ENCODE measurements at places on chromosomes 12 and 14.

DNA sequence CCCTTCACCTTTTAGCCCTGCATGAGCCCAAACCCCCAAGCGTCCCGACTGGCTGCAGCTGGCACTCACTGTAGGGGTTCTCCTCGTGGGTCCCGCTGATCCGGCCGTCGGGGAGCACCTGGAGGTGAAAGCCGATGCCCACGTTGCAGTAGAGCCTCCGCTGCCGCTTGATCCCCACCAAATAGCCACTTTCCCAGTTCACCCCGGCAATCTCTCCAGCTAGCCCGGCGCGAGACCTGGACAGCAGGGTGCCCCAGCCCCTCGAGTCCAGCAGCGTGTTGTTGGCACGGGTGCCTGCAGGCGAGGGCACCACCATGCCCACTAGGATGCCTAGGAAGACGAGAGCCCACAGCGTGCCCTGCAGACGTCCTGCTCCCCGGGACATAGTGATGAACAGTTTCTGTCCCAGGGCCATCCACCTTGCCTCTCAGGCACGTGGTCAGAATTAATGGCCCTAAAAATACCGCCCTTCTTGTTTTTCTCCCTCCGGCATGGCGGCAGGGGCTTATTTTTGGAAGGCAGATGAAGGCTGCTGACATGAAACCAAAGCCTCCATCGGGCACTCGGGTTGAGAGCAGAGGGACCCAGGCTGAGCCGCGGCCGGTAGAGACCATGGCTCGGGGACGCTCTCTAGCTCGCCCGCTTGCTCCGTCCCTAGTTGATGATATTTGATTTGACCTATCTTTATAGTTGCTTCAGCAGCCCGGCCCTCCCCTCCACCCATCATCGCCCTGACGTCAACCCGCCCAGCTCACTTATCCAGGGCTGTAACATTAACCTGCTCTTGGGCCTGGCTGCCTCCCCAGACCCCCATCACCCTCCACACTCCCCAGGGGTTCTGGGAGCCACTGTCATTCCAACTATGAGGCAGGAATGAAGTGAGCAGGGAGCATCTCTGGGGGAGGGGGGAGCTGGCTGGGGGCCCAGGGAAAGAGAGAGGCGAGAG is at the start of gene FGF6:
TSS of gene FGF6 (minus strand) at position 660 of the 946 bp plus-strand sequence. CDS start at position 415, 245 bp downstream.
- DNase-seq: no peak

DNA sequence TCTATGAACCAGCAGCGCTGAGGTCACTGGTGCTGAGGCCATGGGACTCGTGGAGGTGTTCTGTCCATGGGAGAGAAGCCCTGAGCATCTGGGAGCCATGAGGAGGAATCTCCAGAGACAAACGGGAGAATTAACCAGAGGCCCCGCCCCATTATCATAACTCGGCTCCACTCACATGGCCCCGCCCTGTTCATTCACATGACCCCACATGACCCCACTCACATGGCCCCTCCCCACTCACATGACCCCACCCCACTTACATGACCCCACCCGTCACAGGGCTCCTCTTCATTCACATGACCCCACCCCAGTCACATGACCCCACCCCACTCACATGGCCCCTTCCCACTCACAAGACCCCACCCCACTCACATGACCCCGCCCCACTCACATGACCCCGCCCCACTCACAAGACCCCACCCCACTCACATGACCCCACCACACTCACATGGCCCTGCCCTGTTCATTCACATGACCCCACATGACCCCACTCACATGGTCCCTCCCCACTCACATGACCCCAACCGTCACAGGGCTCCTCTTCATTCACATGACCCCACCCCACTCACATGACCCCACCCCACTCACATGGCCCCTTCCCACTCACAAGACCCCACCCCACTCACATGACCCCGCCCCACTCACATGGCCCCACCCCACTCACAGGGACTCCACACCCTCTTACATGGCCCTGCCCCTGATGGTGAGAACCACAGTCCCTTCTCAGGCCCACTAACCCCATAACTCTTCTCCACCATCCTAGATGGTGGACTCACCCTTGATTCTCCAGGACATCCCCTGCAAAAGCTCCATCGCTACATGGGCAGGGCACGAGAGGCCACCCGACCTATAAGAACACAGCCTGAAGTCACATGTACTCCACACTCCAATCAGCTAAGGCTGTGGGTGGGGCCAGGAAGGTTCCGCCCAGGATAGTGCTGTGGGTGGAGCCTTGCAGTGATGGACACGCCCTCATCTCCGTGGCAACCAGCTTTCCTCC is 151.1 kb upstream of the SFSWAP start:
- no peak for DNase-seq

DNA sequence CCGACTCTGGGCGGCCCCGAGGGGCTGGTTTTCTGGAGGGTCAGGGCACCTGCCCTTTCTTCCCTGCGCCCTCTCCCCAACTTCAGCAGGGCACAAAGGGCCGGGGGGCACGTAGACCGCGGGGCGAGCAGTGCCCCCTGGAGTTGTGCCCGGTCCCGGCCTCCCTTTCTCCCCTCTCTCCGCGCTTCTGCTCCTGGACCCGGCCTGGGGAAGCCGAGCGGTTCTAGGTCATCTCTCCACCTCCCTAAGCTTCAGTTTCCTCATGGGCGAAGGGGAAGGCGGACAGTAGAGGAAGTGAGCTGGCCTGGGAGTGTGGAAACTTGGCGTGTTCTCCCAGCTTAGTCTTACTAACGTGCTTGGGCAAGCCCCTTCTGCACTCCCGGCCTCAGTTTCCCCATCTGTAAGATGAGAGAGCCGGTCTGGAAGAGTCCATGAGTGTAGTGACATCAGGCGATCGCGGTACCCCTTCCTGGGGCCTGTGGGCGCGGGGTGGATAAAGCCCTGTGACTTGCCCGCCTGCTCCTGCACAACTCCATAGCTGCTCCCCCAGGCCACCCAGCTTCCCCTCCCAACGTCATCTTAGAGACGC is 158.6 kb upstream of the PARP11 start:
- DNase-seq: no peak

DNA sequence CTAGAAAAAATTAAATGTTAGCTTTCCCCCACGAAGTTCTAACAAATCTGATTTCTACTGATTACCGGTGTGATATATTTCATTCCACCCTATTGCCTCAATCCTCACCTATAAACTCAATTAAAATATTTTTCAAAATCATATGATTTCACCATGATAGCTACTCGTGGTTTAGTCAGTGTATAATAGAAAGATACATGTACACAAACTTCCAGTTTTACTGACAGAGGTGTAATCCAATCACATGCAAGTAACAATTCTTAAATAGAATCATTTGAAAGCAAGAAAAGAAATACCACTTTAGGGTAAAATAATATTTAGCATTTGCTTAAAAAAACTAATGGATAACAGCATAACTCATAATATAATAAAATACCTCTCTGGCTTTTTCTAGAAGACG is 55.0 kb upstream of the C12orf50 start:
- DNase-seq: no peak

DNA sequence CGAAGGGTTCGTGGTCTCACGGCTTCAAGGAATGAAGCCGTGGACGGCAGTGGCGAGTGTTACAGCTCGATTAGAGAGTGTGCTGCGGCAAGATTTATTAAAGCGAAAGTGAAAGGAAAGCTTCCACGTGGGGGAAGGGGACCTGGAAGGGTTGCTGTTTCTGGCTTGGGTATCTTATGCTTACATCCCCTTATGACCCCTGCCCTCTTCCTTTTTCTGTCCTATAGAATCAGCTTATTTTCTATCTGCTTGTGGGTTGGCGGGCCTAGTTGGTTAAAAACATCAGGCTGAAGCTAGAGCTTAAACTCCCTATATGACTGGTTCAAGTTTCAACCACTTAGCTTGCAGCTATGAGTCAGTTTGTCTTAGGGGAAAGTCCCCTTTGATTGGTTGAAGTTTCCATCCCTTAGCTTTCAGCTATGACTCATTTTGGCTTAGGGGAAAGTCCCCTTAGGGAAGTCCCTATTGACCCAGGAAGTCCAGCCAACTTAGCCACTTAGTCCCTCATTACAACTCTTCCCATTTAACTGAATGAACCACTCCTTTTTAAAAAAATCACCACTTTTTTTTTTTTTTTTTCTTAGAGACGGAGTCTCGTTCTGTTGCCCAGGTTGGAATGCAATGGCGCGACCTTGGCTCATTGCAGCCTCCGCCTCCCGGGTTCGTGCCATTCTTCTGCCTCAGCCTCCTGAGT is 1494.7 kb upstream of the TMEM132C start:
- DNase-seq: no peak

- no peak for DNase-seq
Observed at GRCh38 chr12:103838254-103838914, 2.6 kb downstream of the NT5DC3 start.

DNA sequence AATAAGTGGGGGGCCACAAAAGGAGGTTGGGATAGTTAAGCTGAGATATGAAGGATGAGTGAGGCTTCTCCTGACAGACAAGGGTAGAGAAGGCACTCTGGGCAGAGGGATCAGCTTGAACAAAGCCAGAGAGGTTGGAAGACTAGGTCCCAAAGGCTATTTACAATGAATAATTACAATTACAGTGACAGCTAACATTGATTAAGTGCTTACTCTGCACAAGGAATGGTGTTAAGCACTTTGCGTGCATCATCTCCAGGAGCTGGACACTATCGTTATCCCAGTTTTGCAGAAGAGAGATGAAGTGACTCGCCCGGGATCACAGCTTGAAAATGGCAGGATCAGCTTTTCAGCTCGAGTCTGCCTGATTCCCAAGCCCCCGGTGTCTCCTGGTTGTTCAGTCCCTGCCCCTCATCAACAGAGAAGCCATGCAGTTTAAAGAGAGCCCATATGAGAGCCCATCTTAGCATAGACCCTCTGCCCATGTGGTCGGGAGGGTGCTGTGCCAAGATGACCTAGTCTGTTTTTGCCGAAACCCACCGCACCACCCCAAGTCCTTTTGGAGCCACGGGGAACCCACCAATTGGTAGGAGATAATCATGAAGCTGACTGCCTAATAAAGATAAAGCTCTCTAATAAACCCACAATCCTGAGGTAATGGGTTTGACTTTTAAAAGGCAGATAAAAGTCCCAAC is 89.9 kb upstream of the HSPB8 start:
- no peak for DNase-seq

DNA sequence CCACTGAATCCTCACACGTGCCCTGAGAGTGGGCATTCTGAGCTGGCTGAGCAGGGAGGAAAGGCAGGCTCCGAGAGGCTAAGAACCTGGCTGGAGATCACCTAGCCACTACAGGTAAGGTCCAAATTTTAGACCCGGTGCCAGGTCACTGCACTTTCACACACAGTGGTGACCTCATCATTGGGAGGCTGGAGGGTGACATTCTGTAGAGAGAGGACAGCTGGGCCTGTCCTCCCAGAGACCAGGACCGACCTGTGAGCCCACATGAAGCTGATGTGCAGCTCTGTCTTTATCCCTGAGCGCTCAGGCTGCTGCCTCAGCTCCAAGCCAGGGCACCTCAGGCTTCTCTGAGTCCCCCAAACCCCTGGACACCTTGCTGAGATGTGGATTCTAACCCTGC is 4.1 kb downstream of the TTC7B start:
- DNase-seq: no peak

DNA sequence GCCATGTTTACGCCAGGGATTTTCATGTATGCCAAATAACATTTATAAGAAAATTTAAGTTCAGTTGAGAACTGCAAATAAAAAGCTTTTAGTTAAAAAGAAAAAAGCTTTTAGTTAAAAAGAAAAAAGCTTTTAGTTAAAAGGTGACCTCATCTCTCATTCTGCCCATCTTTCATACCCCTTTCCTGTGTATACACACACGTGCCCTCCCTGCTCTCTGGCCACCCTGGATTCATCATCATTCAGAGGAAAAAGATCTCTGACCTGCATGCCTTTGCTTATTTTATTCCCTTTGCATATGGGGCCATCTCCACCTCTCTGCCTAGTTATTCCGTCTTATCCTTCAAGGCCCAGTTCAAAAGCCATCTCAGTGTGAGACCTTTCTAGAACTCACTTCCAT is 38.1 kb upstream of the CDK17 start:
- DNase-seq: no peak

DNA sequence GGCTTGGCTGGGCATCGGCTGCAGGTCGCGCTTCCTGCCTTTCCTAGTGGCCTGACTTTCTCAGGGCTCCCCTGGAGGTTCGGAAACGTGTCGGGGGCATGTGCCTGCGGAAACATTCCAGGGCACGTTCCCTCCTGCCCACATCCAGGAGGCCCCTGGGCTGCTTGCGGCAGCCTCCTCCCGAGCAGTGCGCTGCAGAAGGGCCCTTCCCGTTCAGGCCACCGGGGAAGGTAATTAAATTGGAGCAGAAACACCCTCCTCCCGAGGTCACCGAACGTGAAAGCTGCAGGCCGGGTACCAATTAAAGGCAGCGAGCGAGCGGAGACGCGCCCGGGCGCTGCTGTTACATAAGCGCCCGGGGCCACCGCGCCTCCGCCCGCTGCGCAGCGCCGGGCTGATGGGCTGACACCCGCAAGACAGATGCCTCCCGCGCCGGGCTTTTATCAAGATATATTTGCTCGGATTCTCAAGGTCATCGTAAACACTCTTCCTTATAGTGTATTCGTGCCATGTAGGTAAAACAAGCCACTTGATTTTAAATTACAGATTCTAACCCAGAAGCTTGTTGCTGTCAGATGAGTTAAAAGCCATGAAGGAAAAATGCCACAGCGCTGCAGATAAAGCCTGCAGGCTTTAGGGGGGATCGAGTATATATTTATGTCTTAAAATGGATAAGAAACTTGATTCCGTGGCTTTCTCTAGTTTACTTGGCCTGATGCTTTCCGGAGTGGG is 31.4 kb downstream of the SSPN start:
- DNase-seq: no peak

DNA sequence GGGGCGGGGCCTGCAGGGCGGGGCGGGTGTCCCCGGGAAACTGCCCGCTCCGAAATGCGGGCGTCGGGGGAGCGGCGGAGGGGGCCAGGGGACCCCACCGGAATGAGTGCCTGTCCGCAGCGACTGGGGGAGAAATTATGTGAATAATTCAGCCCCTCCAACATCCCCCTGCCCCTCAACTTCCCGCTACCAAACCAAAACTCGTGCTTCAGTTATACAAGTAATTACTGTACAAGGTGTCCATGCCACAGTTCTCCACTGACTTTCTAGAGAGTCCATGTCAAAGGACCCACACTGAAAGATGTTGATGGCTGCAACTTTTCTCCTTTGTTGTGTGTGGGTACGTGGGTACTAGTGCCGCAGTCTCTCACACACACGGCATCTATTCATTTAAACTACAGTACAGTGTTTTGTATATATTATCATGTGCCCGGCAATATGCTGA is 414 bp upstream of the CDK17 start:
- DNase-seq: no peak

DNA sequence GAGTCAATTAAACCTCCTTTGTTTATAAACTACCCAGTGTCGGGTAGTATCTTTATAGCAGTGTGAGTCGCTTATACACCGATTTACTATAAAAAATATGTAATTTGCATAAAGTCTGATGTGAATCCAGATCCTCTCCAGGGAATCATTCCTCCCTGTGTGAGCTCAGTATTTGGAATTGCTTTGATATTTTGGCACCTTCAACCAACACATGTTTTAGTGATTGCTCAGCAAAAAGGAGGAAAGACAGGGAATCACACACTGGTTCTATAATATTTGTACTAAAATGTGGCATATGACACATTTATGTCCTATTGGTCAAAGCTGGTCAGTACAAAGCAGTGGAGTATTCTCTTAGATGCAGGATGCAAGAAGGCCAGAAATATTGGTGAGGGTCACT is 703.9 kb upstream of the ATXN7L3B start:
- DNase-seq: no peak

- no peak for DNase-seq
Observed at GRCh38 chr12:95701275-95701674, 89.3 kb downstream of the NTN4 start.

- no peak for DNase-seq
Observed at GRCh38 chr12:45828402-45828801, 98.9 kb downstream of the ARID2 start.

- no peak for DNase-seq
Observed at GRCh38 chr14:67674139-67674479, 323 bp downstream of the VTI1B start.
